CD4-positive, CD25-positive, alpha-beta regulatory T cell (primary cell): ENCODE measurements at places on chromosomes 12 and 14.

DNA sequence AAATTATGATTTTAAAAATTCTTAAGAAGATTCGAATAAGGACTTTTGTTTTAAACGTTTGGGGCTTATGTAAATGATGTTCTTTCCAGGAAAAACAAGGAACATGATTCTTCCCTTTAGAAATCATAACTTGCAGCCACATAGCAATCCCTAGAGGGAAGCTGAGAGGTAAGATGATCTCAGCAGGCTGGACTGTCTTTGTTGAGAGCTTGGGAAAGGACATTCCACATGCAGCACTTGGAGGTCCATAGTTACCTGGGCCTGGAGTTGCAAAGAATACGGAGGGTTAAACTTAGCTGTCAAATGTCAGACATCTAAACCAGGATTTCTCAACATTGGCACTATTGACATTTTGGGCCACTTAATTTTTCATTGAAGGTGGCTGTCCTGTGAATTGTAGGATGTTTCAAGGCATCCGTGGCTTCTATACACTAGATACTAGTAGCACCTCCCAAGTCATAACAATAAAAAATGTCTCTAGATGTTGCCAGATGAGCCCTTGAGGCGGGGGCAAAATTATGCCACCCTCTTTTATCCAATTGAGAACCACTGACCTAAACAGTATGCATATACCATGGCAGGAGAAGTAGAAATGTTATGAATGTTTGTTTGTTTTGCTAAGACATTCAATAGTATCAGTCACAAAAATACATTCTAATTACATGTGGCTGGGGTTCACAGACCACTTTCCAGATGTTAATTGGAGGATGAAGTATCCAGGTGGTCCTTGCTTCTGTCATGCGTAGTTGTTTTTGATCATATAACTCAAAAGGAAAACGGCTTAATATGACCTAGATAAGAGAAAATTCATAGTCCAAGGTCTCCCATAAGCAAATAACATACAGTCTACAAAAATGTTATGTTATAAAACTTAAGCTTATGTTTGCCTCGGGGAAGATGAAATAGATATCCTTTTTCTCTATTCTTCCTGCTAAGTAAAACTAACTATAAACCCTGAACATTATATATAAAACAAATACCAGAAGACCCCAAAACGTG, 30.5 kb downstream of the TTC6 start:
- DNase-seq = no peak

DNA sequence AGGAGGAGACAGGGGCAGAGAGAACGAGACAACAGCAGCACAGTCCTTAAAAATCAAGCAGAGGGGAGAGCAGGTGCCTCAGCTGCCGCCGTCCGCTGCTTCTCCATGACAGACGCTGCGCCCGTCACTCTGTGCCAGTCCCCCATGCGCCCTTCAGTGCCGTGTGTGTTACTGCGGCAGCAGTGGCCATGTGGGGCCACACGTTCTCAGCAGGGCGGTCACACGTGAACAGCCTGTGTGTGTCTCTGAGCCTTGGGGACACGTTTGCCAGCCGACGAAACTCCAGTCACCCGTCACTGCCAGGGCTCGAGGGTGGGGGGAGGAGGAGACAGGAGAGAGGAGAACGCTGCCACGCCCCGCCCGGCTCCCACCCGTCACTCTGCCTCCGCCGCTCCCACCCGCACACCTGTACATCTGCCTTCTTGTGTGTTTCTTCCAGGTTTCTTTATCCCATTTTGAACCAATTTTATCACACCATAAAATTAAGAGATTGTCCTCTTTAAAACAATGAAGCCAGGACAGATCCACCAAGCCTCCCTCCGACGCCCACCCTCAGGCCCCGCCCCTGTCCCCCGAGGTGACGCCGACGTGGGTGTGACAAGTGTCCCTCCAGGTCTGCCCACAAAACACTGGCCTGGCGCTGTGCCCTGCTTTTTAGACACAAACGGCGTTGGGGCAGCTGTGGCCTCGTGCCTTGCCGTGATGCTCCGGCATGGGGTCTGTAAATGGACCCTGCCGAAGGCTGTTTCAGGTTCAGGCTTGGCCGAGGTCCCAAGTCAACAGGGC, 58.2 kb downstream of the GALNT9 start:
- DNase-seq = no peak

DNA sequence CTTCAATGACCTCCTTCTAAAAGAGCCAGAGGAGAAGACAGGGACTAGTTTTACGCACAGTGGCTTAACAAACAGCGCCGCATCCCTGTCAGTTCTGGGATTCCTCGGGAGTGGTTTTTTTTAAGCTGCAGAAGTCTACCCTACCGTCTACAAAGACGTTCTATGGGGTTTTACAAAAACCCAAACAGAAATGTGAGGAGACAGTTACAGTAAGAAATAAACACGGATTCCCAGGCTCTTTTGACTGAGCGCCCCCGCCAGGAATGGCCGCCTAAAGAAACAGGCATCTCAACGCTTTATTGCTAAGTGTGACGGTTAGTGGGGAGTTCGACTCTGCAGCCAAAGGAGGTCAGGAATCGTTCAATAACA, 484 bp downstream of the ALKBH1 start:
- DNase-seq = no peak

DNA sequence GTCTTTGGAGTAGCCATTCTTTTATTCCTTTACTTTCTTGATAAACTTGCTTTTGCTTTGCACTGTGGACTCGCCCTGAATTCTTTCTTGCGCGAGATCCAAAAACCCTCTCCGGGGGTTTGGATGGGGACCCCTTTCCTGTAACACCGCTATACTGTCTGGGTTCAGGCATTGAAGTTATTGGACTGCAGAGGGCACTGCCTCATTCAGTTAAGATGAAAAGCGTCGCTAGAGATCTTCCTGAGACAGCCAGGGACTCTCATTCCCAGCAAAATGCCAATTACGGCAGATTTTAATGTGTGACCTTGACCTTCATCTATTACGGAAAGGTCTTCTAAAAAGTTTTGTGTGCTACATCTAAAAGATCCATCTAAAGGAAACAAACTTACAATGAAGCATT, 17.3 kb upstream of the RIMKLB start:
- DNase-seq = no peak

- DNase-seq = no peak
Observed at GRCh38 chr14:78254911-78255461, 84.8 kb downstream of the NRXN3 start.
